ENCODE measurements at places on chromosomes 2 and 18.

DNA sequence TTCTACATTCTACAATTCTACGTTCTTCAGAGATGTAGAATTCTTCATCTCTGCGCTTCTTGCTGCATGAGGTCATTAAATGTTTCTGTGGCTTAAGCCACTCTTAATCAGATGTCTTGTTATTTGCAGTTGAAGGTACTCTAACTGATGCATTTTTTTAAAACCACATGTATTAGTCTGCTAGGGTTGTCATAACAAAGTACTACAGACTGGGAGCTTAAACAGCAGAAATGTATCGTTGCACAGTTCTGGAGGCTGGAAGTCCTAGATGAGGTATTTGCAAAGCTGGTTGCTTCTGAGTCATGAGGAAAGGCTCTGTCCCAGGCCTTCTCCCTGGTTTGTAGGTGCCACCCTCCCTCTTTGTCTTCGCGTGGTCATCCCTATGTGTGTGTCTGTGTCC, 176.3 kb upstream of the GLI2 start:
- no peak for DNase-seq

DNA sequence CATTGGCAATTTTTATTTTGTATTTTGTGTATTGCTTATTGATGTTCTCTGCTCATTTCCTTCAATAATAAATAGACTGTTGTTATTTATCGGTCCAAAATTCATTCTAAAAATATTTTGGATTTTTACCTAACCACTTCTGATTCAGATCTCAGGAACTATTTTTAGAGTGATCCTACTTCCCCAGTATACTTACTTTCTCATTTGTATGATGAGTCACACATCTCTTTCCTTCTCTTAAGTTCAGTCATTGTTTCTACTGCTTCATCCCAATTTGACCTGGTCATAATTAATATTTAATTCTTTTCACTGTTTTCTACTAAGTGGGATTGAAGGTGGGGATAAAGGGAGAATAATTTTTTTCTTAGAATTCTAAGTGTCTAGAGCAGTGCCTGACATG, 75.1 kb downstream of the AGPS start:
- DNase-seq = no peak

DNA sequence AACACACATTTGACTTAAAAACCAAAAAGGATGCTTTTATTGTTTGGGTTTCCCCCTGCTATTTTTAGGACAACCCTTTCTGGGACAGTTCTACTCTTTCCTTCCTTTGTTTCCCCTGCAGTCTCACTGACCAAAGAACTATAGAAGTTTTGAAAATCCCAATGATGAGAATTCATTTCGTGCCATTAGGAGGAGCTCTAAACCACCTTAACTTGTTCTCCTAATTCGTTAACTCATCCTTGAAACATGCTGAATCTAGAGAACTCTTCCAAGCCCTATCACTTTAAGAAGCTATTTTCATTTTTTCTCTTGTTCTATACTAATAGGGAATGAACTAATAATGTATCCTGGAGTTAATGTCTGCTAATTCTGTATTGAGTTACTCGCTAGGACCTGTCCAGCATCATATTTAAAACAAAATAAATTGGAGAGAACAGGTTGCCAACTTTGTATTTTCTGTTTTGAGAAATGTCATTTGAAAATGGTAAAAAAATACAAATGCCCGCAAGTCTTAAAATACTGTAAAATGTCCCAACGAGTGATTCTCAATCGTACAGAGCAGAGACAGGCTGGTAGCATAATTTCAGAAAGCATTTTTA, 62.9 kb downstream of the AFTPH start:
- no peak for DNase-seq

GRCh38 chr18:48029296-48029986, 99.0 kb upstream of the SMAD2 start:
- DNase-seq = no peak

- no peak for DNase-seq
Measured at GRCh38 chr2:74831693-74832530, 2.0 kb upstream of the HK2 start.

DNA sequence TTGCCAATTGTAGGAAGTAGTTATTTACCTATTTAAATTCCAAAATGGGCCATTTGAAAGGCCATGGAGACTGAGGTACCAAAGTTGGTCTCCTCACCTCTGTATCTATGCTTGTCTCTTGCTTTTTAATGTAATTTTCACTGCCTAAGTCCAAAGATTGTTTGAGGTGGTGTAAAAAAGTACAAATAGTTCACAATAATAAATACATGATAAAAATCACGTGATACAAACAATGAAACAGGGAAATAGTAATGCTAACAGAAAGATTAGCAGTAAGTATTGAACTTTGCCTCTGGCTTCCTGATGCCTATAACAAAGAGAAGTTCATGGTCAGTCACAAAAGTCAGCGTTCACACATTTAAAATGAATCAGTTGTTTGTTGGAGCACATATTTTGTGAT, 67.6 kb downstream of the CNTNAP5 start:
- no peak for DNase-seq

- no peak for DNase-seq
Measured at GRCh38 chr2:229037621-229038020, 233.5 kb downstream of the PID1 start.

DNA sequence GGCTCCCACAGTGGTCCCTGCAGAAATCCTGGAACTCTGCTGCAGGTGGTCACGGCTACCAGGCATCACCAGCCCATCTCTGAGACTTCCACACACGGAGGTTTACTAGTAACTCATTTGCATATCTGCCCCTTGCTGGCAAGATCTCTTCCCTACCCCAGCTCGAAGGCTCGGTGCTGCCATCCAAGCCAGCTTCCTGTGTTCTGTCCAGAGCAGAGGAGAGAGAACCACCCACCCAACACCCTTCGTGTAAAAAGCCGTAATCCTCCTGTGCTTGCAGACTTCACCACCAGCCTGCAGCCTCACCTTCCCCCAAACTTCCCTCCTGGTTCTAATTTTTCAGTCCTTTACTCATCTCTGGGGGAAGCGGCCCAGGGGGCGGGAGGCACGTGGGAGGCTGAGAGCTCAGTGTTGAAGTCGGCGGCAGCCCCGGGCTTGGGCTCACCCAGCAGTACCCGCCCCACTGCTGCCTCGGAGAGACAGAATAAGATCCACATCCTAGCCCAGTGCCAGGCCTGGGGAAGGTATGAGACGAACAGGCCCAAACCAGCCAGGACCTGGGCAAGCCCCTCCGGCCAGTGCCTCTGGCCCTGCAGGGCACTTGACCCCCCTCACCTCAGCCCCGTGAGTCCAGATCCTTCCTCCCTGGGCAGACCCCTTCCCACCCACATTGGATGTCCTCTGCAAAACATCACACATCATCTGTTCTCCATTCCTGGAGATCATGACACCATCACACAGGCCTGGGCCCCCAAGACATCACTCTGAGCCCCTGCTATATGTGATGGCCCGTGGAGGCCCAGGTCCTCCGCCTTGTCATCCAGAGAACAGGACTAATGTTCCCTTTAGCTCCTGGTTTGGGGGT, 145.8 kb upstream of the ID2 start:
- DNase-seq = no peak

DNA sequence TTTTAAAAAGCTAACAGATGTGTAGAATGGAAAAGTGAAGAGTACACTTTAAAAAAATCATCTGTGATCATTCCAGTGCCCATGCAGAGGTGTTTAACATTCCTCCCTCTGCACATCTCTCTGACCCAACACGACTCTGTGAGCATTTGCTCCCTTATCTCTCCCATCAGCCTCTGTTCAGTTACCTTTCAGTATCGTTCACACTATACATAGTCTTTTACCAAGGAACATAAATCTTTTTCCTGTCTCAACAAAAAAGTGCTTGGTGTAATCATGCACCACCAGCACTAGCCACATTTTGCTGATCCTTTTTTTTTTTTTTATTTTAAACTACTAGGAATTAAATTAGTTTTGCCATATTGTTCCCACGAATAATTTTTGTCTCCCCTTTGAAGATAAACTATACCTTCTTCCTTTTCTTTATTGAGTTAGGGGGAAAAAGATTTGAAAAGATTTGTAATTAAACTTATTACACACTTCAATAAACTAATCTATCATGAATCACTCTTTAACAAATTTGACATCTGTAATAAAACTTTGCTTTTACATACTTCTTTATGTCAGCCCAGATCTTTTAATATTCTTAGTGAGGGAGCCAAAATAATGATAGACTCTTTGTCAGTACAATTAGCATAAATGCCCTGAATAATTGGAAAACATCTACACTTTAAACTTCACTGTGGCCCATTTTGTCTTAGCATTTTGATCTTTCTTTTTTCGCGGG, 489.8 kb upstream of the FANCL start:
- no peak for DNase-seq

DNA sequence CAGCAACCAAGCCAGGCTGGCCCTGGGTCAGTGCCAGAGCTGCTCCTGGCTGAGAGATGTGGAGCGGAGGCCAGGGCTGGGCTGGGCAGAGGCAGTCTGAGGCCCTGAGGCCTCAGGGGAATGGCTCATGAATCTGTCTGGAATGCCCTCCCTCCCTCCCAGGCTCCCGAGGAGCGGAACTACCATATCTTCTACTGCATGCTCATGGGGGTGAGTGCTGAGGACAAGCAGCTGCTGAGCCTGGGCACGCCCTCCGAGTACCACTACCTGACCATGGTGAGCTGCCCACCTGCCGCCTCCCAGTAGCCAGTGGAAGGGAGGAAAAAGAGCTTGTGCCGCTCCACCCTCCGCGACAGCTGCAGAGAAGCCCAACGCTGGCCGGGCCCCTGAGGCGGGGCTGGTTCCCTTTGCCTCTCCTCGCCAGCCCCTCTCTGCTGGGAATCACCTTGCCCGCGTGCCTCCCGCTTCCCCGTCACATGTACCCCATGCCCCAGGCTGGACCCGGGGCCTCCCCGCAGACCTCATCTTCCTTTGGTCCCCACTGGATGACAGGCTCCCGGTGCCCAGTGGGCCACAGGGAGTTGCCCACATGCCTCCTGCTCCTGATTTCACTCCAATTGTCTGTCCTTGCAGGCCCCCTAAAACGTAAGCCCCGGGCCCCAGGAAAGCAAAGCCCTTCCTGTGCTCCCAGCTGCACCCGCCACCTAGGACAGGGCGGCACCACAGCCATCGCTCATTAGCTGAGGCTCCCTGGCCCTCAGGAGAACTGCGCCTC, 41.1 kb downstream of the MYO7B start:
- DNase-seq = no peak

- no peak for DNase-seq
Measured at GRCh38 chr2:203470371-203470770, 64.7 kb downstream of the RAPH1 start.

DNA sequence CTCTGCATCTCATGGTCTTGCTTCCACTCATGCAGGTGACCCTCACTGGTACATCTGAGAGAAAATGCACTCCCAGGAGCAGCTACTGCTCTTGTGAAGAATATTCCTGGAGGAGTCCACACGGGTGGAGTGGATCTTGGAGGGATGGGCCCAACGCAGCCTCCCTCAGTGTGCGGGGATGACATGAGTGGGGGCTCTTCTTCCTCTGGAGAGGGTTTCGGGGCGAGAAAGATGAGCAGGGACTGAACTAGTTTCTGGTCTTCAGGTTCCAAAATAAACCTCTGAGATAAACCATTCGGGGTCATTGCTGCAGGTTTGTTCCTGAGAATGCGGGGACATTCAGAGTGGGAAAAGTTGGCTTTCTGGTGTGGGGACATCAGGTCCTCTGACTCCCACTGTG, 39.1 kb downstream of the COPS8 start:
- DNase-seq = no peak

GRCh38 chr2:129777146-129777545, 202.3 kb upstream of the RAB6C start:
- no peak for DNase-seq

GRCh38 chr18:63237881-63238692, 81.5 kb downstream of the BCL2 start:
- DNase-seq = no peak

GRCh38 chr2:182081602-182082260, 96.1 kb downstream of the PPP1R1C start:
- no peak for DNase-seq

DNA sequence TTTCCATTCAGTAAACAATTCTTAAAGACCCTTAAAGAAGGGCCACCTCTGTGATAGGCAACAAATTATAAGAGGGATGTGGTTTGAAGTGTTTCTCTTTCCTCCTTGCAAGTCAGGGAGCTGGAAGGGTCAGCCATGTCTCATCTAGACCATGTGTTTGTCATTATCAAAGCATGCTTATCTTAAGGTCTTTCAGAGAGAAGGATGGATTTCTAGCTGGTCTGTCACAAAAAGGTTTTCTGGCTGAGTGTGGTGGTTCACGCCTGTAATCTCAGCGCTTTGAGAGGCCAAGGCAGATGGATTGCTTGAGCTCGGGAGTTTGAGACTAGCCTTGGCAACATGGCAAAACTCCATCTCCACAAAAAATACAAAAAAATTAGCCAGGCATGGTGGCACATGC, 59.2 kb upstream of the PEX13 start:
- DNase-seq = no peak

DNA sequence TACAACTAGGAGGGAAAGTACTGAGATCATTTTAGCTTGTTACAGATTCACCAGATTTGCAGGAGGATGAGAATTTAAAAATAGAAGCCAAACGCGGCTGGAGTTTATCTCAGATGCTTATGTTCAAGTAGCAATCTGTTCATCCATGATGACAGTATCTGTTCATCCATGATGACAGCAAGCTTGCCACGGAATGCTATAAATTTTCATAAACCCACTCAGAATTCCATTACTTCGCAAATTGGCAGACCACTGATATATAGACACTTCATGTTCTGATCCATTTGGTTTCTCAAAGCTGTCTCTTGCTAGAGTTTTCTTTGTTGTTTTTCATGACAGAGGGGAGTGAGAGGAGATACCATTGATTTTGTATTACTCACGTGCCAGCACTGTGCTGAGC, 84.2 kb downstream of the GAREM1 start:
- DNase-seq = no peak

DNA sequence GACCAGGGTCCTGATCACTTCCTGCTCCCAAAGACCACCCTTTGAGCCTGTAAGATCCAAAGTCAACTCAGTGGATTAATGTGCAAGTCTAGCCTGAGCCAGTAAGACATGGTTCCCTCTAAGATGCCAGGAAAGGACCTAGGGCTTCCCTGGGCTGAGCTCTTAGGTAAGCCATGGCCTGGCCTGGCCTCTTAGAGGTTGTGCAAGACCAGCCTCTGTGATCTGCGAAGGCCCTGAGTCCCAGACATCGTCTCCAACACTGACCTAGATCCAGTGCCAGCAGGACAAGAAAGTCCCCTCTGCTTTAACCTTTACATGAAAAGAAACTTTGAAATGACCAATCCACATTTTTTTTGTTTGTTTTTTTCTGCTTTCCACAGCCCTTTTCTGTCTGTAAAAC, 73.6 kb upstream of the CYP1B1 start:
- DNase-seq = no peak

DNA sequence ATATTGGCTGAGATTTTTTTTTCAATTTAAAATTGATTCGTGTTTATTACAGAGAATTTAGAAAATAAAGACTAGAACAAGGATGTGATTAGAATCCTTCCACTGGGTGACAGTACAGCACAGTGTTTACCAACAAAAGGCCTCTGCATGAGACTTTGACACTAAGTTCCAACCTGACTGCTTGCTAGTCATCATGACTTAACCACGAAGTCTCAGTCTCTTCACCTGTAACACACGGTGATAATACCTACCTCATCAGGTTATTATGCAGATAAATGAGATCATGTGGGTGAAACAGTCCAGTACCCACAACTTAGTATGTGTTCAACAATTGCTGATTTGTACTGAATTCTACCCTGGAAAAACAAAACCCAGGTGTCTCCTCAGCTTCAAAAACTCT, 151.2 kb downstream of the STK39 start:
- no peak for DNase-seq

GRCh38 chr2:220353897-220354296, 726.5 kb downstream of the SLC4A3 start:
- DNase-seq = no peak
